A549 treated with RU486 at 1 μM for 4 hours (cell line): ENCODE measurements at places on chromosomes 7 and 10. TPM values are rescaled to one million over a fixed set of nuclear protein-coding genes. Genes with fewer than 3 reads are reported as not detected.

Gene CALCR
- total RNA-seq, result 0.02 TPM in 1 of 5 replicates, not detected in the others

Gene ITPRID1
- not detected in 5 replicates for total RNA-seq

Gene ASB15
- not detected in 5 replicates for total RNA-seq

Gene RNF32
- total RNA-seq, result 0.77 to 2.1 TPM (median 1.2 TPM) in 5 replicates

Gene SLC18A3
- total RNA-seq, result not detected in 5 replicates

Gene ZNF32
- 15.2 to 18.5 TPM (median 16.9 TPM) in 5 replicates for total RNA-seq

Gene KLF14
- total RNA-seq, result 0.05 to 0.06 TPM in 2 of 5 replicates, not detected in the others

Gene RTKN2
- 0.58 to 1.2 TPM (median 1.0 TPM) in 5 replicates for total RNA-seq

Gene CLCN1
- total RNA-seq, result 0.06 to 0.11 TPM in 2 of 5 replicates, not detected in the others

Gene ITGA8
- not detected in 5 replicates for total RNA-seq

Gene SEM1
- 345 to 706 TPM (median 390 TPM) in 5 replicates for total RNA-seq

Gene LRRC17
- 0.08 to 0.35 TPM (median 0.16 TPM) in 4 of 5 replicates, not detected in the other for total RNA-seq

Gene LIPK
- total RNA-seq, result not detected in 5 replicates

Gene RELN
- total RNA-seq, result 0.12 to 0.13 TPM in 2 of 5 replicates, not detected in the others

Gene ATAD1
- total RNA-seq, result 22.6 to 56.6 TPM (median 46.0 TPM) in 5 replicates

Gene PNLIPRP2
- 0.10 to 0.32 TPM in 2 of 5 replicates, not detected in the others for total RNA-seq

Gene ANKRD2
- 2.8 to 6.8 TPM (median 4.4 TPM) in 5 replicates for total RNA-seq

Gene STN1
- total RNA-seq, result 18.1 to 21.4 TPM (median 18.9 TPM) in 5 replicates

Gene CPA2
- total RNA-seq, result 0.15 TPM in 1 of 5 replicates, not detected in the others

Gene ADRB1
- 0.37 to 1.1 TPM (median 0.85 TPM) in 5 replicates for total RNA-seq

Gene GDF2
- not detected in 5 replicates for total RNA-seq
